Stimulated activated CD4-positive, alpha-beta T cell treated with anti-CD3 and anti-CD28 coated beads, Interleukin-1b, Interleukin-23, amount 100 ng/mL, for 24 hours (primary cell): ENCODE measurements at places on chromosomes 4 and X.

GRCh38 chrX:45479835-45480422, 279.3 kb upstream of the DIPK2B start:
- DNase-seq, result no peak

DNA sequence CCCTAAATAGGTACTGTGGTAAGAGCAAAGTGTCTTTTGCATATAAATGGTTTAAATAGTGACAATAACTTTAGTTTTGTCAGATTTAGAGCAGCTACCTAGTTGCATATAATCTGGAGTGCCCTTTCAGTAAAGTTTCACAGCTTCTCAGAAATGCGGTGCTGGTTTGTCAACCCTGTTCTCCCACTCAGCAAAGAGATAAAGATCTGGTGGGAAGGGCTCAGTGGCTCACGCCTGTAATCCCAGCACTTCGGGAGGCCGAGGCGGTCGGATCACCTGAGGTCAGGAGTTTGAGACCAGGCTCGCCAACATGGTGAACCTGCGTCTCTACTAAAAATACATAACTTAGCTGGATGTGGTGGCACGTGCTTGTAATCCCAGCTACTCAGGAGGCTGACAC, 45.6 kb upstream of the TENM3 start:
- no peak for DNase-seq

DNA sequence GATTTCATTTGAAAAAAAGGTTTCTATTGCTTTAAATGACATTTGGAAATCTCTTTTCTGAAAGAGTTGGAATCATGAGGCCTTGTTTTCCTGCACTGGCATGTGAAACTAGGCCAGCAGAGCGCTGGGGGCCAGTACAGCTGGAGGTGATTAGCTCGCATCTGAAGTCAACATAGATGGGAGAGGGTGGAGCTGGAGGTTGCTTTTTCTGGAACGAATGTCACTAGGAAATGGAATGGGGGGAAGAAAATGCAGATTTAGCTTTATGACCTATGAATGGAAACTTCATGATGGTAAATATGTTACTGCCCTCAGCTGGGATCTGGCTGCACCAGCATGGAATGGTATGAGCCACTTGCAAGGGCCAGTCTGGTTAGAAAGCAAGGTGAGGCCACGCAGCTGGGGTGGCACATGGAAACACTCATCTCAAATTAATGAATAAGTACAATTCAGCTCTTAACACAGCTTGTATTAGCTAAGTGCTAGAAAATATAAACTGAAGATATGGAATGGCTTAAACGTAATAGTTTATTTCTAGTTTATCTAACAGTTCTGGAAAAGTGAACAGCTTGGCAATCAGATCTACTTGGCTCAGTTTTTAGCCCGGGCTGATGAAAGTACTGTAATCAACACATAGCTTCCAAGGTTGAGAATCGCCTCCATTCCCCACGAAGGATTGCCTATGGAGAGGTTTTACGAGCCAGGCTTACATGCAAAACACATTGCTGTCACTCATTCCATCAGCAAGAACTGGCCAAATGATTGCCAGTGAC, 32.5 kb downstream of the SLC10A6 start:
- DNase-seq, result no peak

DNA sequence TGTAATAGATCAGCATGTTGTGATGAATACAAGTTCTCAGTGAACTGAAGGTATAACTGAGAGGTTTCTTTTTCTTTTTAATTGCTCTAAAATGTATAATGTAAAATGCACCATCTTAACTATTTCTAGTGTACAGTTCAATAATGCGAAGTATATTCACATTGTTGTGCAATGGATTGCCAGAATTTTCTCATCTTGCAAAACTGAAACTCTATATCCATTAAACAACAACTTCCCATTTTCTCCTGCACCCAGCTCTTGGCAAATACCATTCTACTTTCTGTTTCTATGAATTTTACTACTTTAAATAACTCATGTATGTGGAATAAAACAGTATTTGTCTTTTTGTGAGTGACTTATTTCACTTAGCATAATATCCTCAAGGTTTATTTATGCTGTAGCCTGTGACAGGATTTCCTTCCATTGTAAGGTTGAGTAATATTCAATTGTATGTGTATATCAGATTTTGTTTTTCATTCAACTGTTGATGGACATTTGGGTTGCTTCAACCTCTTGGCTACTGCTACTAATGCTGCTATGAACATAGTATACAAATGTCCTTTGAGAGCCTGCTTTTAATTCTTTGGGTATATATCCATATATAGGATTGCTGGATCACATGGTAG, 53.5 kb upstream of the NPFFR2 start:
- no peak for DNase-seq

DNA sequence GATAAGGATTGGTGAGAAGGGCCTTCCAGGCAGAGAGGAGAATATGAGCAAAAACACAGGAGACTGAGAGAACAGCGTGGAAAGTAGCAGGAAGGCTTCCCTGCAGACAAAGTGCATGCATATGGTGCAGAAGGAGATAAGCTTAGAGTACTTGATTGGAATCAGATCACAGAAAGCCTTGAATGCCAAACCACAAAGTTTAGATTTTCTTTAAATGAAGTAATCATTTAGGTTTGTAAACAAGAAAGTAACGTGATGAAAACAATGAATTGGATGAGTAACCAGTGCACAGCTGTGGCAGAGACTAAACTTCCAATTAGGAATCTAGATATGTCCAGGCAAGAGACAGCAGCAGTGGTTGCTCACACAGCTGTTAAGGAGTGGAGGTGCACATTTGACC, 83.8 kb upstream of the C1QTNF7 start:
- DNase-seq, result no peak

DNA sequence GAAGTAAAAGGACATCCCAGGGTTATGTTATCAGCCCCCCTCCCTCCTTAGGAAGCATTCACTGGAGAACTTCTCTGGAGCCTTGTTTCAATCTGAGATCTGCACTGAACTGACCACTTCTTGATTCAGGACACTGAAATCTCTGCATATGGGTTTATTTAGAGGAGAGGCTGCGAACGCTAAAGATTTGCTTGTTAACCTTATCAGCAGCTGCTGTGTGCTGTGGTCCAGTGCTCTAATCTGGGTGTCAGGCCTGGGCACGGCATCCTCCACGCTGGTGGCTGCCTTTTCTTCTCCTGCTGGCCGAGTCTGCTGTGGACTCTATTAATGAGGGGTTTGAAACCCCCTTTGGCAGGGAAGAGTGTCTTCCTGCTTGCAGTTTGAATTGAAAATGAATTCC, 1094.7 kb upstream of the TENM3 start:
- DNase-seq, result no peak
